ENCODE measurements at places on chromosomes 12 and 14.

GRCh38 chr14:55451950-55452349 is 11.5 kb upstream of the TBPL2 start:
- no peak for DNase-seq

DNA sequence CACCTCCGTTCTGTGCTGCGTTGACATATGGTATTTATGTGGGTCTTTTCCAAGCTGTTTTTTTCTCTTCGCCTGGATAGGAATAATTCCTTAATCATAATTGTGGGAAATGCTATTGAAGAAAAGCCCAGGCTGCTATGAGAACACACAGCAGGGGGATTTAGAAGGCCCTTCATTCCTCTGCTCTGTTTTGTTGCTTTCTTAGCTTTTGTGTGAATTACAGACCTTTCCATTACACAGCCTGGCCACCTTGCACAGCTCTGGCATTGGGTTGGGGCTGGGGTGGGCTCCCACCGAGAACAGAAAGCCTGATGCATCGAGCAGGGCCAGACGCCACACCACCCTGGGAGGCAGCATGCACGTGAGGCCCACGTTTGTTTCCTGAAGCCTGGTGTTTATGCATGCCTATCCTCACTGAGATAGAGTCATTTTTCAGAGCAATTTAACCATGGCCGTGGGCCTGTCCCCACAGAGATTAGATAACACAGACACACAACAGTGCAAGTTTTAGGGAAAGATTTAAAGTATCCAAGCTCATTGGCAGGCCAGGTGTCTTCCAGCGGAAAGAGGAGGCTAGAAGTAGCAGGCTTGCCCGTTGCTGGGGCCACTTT is 287.6 kb upstream of the PWP1 start:
- no peak for DNase-seq

- DNase-seq: no peak
Measured at GRCh38 chr12:106729611-106730010, 44.9 kb upstream of the RIC8B start.

DNA sequence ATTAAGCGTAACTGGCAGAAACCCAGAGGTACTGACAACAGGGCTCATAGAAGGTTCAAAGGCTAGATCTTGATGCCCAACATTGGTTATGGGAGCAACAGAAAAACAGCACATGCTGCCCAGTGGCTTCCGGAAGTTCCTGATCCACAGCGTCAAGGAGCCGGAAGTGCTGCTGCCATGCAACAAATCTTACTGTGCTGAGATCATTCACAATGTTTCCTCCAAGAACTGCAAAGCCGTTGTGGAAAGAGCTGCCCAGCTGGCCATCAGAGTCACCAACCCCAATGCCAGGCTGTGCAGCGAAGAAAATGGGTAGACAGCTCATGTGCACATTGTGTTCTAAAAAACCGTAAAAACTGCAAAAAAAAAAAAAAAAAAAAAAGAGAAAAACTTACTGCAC is 192.3 kb downstream of the MON2 start:
- no peak for DNase-seq

GRCh38 chr12:19227190-19227879 is 97.8 kb downstream of the PLEKHA5 start:
- no peak for DNase-seq

- DNase-seq: peak; percentile 28
Measured at GRCh38 chr12:130818635-130819576, 20.1 kb downstream of the STX2 start.

GRCh38 chr14:80927083-80927989 is 14.2 kb downstream of the CEP128 start:
- DNase-seq: no peak

- DNase-seq: no peak
Measured at GRCh38 chr14:99991331-99991730, 73.9 kb upstream of the EVL start.

GRCh38 chr12:97336900-97337751 is 125.5 kb upstream of the RMST start:
- no peak for DNase-seq

DNA sequence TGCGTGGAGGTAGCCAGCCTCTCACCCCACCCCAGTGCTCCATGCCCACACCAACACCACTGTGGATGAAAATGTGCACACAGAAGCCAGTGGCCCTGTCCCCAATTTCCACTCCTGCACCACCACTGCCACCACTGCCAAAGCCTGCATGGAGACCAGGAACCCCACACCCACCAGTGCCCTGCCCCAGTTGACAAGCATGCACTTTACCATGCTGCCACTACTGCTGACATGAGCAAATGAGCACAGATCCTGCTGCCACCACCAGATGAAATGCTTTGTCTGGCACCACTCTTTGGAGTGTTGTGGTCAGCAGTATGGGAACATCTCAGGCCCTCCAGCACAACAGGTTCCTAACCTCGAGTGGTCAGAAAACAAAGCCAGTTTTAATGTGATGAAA is 104.1 kb downstream of the ATXN7L3B start:
- DNase-seq: no peak

- DNase-seq: no peak
Measured at GRCh38 chr12:54697851-54698250, 49.7 kb upstream of the DCD start.

All from keratinocyte (primary cell).